Calu3 (cell line): ENCODE measurements at places on chromosomes 11 and 22. TPM values are rescaled to one million over a fixed set of nuclear protein-coding genes. Genes with fewer than 3 reads are reported as not detected.

The P2RY6 gene
- 0.42 TPM in 1 of 2 replicates, not detected in the other for total RNA-seq

The RTN4R gene
- 4.1 and 4.2 TPM in 2 replicates for total RNA-seq

DNA sequence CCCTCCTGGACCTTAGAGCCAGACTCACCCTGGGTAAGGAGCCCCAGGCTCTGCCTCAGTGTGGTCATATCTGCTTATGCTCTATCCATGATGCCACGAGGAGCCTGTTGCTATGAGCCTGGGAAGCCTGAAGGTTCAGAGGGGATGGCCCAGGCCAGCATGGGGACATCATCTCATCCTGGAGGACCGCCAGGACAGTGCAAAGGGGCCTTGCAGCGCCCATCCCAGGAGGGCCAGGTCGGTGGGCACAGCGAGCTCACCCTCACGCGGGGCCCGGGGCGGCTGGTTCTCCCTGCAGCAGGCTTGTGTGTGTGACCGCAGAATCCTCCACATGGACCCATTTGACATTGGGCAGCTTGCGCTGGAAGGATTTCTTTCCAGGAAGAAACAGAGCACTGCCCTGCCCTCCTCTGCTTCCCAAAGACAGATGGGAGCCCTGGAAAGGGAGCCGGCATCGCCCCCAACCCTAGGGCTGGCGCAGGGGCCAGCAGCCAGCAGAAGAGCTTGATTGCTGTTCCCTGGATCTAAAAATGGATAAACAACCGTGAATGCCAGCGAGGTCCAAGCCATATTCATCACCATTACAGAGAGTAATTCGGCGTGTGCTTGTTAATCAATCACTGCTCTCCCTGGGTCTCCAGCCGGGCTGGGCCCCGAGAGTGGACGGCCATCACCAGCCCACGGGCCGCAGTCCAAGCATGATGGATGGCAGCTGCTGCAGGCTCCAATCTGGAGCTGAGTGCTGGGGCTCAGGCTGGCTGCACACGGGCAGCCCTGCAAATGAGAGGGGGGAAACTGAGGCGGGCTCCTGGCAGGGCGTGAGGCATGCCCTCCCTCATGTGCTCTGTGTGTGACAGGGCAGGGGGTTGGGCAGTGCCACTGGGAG is 739.7 kb downstream of the BRD1 start:
- DNase-seq = no peak

DNA sequence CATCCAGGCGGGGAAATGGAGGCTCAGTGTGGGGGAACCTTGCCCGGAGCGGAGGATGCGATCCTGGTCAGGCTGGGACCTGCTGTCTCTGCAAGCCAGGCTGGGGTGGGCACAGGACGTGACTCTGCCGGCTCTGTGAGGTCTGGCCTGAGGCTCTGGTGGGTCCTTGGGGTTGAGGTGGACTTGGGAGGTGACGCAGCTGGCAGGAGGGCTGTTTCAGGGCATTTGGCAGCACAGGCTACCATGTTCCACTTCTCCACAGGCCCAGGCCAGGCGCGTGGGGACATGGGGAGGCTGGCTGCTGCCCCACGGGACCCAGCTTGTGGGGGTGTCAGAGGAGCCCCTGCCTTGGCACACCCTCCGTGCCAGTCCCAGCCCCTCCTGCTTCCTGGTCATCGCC is 1199.7 kb downstream of the BRD1 start:
- no peak for DNase-seq

- DNase-seq = no peak
Observed at GRCh38 chr11:68469122-68469521, 8.6 kb downstream of the PPP6R3 start.

DNA sequence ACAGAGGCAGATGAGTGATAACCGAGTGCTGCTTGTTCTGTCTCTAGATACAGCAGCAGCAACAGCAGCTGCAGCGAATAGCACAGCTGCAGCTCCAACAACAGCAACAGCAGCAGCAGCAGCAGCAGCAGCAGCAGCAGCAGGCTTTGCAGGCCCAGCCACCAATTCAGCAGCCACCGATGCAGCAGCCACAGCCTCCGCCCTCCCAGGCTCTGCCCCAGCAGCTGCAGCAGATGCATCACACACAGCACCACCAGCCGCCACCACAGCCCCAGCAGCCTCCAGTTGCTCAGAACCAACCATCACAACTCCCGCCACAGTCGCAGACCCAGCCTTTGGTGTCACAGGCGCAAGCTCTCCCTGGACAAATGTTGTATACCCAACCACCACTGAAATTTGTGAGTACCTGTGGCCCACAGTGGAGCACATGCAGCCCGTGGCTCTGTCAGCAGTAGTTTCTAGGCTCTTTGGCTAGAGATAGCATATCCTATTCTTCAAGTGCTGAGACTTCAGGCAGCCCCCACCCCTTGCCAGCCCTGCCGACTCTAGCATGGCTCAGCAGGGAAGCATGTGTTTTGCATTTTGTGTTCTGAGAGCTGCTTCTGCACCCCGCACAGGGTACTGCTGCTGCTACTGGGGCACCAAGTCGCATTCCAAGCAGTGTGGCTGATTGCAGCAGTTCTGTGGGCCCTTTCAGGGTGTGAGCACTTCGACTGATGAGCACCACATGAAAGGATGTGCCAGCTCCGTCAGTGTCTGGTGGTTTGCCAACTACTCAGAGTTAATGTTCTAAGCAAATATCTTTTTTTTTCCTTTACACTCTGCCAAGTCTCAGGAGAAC is 59.2 kb downstream of the MED15 start:
- DNase-seq = no peak
